Osteocyte (in vitro differentiated cells): ENCODE measurements at places on chromosomes 7 and 10. TPM values are rescaled to one million over a fixed set of nuclear protein-coding genes. Genes with fewer than 3 reads are reported as not detected.

DNA sequence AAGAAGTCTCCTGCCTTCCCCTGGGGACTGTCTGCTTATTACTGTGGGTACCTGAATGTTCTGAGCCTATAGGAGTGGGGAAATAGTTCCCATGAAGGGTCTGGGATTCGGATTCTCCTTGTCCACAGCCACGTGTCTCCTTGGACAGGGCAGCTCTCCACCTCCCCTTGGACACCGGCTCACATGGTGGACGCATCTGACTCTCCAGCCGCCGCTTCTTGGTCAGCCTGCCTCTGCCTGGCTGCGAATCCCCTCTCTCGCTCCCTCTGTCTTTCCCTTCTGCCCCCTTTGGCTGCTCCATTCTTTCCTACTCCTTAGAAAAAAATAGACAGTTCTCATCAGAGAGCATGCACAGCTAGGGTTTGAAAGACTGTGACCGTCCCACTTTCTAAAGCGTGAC is 46.9 kb downstream of the JAKMIP3 start:
- no peak overlapping the region for H3K27ac ChIP-seq
- H3K4me1 ChIP-seq = peaks cover 11% of the 10 kb centered on the region

DNA sequence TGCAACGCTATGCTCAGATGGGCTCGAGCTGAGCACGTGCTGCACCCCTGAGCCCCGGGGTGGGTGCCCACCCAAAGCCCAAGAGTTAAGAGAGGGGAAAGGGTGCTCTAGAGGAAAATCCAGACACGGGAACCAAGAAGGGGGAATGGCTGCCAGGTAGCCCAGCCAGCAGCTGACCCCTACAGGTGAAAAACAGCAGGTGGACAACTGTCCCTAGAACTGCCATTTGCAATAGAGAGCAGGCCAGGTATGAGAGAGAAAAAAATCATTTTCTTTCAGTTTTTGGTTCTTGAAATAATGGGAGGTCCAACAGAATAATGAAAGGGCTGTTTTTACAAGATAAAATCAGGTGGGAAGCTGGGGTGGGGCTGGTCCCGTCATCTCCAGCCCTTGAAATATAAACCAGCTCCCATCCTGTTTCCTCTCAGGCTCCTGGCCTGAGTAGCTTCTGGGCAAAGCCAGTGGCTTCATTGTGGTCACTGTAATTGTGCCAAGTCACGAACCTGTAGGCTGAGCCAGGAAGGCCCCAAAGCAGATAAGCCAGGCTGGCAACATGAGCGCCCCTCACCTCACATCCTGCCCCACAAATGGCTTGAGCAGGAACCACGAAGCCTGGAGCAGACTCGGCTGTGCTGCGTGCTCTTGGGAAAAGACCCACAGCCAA is 257.8 kb downstream of the SNX10 start:
- H3K4me3 ChIP-seq = no peak overlapping the region
- H3K27ac ChIP-seq = no peak overlapping the region
- no peaks in the 10 kb centered on the region for H3K27me3 ChIP-seq
- H3K4me1 ChIP-seq = no peaks in the 10 kb centered on the region
- no peak for DNase-seq
- no peaks in the 10 kb centered on the region for H3K36me3 ChIP-seq

GRCh38 chr10:71255808-71256660 is 43.7 kb downstream of the UNC5B start:
- no peaks in the 10 kb centered on the region for H3K27me3 ChIP-seq
- peak overlapping the region; percentile 27 for H3K27ac ChIP-seq
- DNase-seq = no peak
- peaks cover 30% of the 10 kb centered on the region for H3K4me1 ChIP-seq
- no peak overlapping the region for H3K4me3 ChIP-seq

Gene LEP
- total RNA-seq = not detected in 2 replicates

Gene ECHDC3
- 0.55 and 1.2 TPM in 2 replicates for total RNA-seq

Gene AKR1D1
- total RNA-seq = not detected in 2 replicates
